ENCODE measurements at places on chromosomes 12 and 14.

GRCh38 chr12:4771172-4771959 is 51.2 kb downstream of the GALNT8 start:
- DNase-seq, result no peak

DNA sequence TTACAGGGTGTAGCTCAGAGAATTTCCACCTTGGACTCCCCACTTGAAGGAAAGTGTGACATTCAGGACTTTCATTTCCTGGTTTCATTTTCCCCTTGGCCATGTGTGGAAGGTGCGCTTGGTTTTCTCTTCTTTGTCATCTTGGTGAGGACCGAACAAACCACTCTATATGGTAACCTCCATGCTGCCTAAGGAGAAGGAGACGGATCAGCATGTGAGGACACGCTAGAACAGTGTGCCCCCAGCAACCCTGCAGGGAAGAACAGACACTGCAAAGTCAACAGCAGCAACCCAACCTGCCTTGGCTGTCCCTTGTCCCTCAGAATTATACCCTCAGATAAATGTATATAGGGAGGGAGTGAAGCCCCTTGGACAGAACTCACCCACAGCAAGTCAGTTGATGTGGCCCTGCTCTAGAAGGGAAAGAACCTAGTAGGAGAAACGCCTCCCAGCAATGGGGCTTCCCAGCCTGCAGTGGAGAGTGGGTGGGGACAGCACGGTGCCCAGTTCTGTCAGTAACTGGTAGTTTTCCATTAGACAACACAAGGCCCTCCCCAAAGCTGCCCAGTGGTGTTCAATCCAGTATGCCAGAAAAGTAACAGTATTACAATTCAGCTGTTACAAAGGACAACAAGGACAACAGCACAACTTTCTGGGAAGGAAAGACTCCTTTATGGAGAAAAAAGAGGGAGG is 18.9 kb upstream of the COCH start:
- DNase-seq, result no peak

GRCh38 chr12:50562520-50563433 is 58.0 kb downstream of the DIP2B start:
- DNase-seq, result no peak

DNA sequence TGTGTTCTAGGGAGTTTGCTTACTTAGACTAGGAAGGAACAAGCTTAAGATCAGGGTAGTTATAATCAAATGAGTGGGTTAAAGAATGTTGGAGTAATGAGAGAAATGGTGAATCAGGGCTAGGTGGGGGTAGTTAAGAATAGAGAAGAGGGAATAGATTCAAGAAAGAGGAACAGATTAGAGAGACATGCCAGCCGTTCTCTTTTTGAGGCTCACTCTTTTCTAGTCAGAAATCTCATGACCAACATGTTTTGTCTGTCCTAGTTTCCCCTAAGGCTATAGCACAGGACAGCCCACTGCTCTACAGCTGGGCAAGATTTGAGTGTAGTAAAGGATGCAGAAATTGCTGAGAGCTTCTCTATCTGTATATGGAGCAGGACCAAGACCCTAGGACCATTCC is 258.4 kb downstream of the AKAP6 start:
- DNase-seq, result no peak

DNA sequence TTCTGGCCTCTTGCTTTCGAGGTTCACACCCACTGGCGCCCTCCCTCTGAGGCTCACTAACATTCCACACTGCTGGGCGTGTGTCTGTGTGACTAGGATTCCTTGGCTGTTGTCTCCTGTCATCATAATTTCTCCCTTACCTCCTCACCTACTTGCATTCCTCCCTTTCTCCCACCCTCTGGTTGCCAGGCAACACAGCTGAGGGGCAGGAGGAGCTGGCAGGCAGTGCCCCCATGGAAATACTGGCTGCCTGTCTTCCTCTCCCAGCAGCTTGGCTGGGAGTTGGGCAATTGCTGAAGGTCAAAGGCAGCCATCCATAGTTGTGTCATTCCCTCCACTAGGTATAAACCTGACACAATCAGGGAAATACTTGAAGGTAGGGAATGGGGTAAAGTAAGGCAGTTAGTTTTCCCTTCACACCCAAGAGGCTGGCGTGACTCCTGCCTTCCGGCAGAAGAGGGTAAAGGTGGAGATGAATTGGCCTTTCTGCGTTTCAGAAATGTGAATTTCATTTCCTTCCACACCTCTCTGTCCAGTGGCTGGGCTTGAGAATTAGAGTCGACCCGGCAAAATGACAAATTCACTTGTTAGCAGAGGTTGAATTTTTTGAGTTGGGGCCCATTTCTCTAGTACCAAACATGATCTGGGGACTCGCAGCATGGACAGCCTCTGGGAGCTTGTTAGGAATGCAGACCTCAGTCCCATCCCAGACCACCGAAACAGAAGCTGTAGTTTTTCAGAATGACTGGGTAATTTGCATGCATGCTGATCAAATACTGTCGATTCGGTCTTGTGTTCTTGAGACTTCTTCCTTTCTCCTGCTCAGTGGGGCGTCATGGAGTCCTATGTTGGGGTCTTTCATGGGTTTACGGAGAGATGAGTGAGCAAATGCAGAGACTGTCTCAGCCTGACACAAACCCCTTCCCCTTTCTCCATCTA is 24.3 kb upstream of the EMP1 start:
- no peak for DNase-seq

DNA sequence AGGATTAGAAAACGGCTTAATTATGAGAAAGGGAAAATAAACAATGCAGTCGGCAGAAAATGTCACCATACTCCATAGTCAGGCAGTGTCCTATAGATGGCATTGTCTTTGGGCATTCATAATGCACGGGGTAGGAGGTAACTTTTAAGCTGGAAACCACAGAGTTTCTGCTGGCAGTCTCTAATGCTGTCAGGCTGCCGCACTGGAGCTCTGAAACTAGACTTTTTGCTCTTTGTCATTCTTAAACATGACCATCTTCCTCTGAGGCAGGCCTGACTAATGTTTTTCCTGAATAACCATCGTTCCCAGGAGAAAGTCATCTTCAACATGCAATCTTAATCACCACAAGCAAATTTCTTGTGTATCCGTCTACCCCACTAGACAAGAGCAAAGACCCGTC is 108.8 kb downstream of the ETNK1 start:
- no peak for DNase-seq

DNA sequence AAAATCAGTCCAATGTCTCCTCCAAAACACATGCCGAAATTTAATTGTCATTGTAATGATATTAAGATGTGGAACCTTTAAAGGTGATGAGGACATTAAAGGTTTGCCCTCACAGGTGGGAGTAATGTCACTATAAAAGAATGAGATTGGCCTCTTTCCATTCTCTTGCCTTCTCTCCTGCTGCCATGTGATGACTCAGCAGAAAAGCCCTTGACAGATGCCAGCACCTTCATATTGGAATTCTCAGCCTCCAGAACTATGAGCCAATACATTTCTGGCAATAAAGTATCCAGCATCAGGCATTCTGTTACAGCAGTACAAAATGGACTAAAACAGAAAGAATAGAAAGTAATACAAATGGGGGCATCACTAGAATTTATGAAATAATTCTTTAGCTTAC is 609.7 kb downstream of the SLC16A7 start:
- no peak for DNase-seq

- DNase-seq, result no peak
These were observed 104.3 kb upstream of the PPFIA2 start for GRCh38 chr12:81863406-81863805.

- DNase-seq, result no peak
These were observed 37.0 kb upstream of the FBXO33 start for GRCh38 chr14:39469094-39469710.

GRCh38 chr12:107238296-107238695 is 144.9 kb upstream of the CRY1 start:
- DNase-seq, result no peak

GRCh38 chr14:105273062-105273461 is 24.7 kb downstream of the BTBD6 start:
- no peak for DNase-seq

- no peak for DNase-seq
These were observed 150.6 kb downstream of the ADCK1 start for GRCh38 chr14:77950371-77951063.

GRCh38 chr14:61553730-61554641 is 141.3 kb upstream of the HIF1A start:
- no peak for DNase-seq

DNA sequence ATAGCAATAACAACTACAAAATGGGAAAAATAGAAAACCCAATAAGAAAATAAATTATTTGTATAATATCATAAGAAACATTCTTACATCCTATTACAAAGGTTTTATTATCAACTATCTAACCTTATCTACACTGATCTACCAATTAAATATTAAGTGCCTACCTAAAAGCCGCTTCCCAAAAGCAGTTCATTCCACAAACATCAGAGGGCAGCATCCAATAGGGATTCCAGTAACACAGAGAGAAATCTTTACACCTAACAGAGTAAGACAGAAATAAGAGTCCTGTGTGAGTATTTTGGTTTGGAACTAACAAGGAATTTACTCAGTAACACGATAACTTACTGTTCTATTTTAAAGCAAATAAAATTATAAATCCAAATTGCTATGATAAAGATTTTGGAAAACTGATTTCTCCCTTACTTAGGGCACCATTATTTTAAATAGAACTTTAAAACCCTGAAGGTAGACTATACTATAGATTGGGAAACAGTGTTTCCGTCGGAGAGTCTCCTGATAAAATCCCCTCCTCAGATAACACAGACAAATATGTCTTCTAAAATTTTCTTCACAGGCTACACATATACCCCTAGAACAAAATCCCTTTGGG is 15.0 kb downstream of the GXYLT1 start:
- DNase-seq, result no peak

DNA sequence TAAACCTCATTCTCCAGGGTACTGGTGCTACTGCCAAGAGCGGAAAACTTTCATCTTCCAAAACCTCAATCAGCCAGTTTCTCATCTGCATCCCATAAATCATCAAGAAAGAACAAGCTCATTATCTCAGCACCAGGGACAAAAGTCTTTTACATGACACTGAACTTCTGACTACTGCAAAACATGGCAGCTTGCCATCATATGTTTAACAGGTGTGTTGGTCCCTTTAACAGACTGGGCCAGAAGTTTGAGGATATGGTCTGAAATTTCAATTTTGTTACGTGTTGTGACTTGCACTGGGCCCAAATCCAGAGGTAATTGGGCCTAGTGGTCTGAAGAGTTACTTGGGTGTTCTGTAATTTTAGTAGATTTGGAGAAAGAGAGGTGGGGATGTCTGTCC is 305.4 kb upstream of the SEL1L start:
- DNase-seq, result no peak

- DNase-seq, result no peak
These were observed 119.8 kb downstream of the SINHCAF start for GRCh38 chr12:31206038-31206670.

DNA sequence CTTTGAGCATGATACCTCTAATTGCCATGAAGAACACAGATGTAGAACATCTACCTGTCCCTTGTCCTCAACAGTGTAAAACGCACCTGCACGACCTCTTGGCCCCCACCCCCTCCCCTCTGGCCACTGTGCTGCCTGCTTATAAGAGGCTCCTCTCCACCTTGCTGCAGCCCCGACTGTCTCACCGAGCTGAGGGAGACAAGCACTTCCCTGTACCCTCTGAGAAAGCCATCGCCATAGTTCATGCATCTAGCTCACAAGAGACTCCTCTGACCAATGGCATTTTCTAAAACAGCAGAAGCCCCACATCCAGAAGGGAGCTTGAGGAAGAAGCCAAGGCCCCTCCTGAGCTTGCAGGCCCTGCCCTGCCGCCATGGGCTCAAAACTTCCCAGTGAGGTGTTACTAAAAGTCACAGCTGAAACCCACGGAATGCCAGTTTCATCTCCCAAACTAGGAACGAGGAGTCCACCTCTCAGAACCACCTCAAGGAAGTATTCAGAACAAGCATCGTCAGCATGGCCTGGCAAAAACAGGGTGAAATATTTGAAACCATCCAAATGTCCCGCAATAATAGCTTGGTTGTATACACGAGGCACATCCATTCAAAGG is 21.5 kb upstream of the ANO2 start:
- no peak for DNase-seq

DNA sequence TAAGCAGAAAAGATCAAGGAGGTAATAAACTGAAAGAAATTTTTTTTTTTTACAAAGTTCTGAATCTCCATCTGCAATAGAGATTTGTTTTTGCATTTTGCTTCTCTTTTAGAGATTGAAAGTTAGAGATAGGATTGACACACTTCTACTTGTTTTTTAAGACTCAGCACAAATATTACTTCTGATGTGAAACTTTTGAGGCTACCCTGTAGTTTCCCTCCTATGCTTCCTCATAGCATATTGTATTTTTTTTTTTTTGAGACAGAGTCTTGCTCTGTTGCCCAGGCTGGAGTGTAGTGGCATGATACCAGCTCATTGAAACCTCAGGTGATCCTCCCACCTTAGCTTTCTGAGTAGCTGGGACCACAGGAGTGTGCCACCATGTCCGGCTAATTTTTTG is 32.1 kb upstream of the SGPP1 start:
- DNase-seq, result no peak

DNA sequence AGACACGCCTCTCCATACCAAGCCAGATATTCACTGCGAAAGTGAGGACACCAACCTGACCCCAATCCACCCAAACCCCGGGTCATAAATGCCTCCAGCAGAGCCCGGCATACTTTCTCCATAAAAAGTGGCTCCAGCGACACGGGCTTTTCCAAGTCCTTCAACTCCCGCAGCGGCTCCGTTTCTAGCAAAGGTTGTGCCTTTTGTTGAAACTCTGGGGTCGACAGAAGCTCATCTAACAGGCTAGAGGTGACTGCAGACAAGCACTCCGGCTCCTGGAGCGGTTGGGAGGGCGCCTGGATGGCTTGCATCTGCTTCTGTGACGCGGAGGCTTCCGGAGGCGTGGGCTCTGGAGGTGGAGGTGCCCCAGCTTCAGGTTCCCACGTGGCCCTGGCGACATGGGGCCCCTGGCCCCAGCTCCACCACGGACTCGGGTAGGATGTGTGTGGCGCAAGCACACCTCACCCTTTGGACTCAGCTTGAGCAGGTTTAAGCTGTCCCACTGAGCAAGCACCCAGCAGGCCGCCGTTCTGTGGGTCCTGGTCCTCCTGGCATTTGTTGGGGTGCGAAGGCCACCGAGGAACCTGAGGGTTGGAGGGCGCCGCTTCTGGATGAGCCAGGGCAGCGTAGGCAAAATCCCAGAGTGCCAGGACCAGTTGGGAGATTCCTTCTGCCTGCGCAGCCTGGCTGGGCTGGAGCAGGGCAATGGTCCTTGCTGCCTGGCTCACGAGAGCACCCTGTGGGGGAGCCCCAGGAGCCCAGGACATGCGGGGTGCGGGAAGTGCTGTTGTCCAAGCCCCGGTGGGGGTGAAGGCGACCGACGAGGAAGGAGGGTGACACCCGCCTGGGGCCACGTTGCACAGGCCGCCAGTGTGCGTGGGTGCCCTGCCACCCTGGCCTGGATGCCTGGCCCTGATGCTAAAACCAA is 186.3 kb downstream of the ALG10 start:
- DNase-seq, result no peak

- DNase-seq, result no peak
These were observed 337.0 kb downstream of the FSCB start for GRCh38 chr14:44170101-44170500.

GRCh38 chr14:71244341-71244740 is 337.1 kb downstream of the PCNX1 start:
- no peak for DNase-seq

- DNase-seq, result no peak
These were observed 10.9 kb upstream of the PTGER2 start for GRCh38 chr14:52303236-52303635.

GRCh38 chr12:40198601-40199000 is 26.2 kb upstream of the LRRK2 start:
- DNase-seq, result no peak
